Breast epithelium (tissue), 4 donors: ENCODE measurements at places on chromosomes 4 and X.

DNA sequence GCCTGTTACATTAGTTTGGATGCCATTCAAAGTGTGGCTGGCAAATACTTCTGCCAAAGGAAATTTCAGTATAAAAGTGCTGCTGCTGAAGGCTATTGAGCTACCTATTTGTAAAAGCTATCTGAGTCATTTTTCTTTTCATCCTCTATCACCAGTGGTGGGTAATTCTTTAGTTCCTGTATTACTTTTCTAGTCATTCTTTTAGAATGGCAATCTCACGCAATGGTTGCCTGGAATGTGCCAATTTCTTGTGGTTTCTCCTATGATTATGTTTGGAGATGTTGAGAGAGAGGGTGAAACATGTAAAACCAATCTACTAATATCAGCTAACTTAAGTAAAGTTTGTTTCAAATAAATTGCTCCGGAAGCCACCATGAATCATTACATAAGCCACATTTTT, 685.0 kb downstream of the RAPGEF2 start:
- H3K36me3 ChIP-seq: no peaks in the 10 kb centered on the region
- H3K4me3 ChIP-seq: no peak overlapping the region
- H3K4me1 ChIP-seq: no peaks in the 10 kb centered on the region

- no peaks in the 10 kb centered on the region for H3K36me3 ChIP-seq
- no peak overlapping the region for H3K4me3 ChIP-seq
- no peak overlapping the region for H3K27ac ChIP-seq
Observed at GRCh38 chr4:87716371-87717265, 66.5 kb downstream of the DMP1 start.

- H3K36me3 ChIP-seq: no peaks in the 10 kb centered on the region
- DNase-seq: no peak
- H3K27me3 ChIP-seq: no peaks in the 10 kb centered on the region
- no peak overlapping the region for H3K27ac ChIP-seq
- no peaks in the 10 kb centered on the region for H3K4me1 ChIP-seq
Observed at GRCh38 chr4:95985051-95985450, 145.2 kb downstream of the PDHA2 start.

- H3K27ac ChIP-seq: no peak overlapping the region
- no peaks in the 10 kb centered on the region for H3K27me3 ChIP-seq
- no peak overlapping the region for H3K4me3 ChIP-seq
- no peaks in the 10 kb centered on the region for H3K36me3 ChIP-seq
- no peaks in the 10 kb centered on the region for H3K4me1 ChIP-seq
Observed at GRCh38 chr4:126603825-126604224, 1028.9 kb upstream of the INTU start.

DNA sequence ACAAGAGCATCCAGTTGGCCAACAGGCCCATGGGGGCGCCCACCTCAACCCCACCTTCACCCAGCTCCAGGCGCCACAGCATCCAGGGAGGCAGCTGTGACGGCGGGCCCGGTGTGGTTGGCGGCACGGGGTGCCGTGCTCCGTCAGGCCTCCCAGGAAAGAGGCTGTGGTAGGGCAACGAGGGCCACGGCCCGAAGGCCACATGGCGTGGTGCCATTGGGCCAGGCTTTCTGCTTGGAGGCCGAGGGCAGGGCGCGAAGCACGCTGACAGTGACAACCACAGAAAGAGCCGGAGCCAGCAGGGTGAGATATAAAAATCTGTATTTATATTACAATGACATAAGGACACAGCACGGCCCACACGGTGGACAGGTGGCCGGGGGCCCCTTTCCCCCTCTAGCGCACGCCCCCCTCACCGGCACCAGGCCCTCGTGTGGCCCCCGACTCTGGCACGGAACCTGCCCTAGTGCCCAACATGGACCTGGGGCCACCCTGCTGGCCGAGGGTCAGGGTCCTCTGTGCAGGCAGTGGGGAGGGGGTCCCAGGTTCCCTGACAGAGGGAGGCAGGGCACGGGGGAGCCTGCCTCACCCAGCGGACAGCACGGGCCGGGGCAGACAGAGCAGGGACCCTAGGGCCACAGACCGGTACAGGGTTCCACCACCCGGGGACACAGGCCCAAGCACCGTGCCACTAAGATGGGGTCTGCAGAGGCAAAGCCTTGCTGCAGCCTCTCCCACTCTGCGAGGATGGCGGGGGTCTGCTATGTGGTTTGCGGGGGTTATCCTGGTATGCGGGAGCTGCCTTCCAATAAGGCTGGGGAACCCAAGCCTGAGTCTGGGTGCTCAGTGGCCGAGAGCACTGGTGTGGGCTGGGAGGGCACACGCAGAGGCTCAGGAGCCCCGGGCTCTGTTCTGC, 5.5 kb upstream of the HAUS3 start:
- no peak overlapping the region for H3K27ac ChIP-seq
- H3K36me3 ChIP-seq: no peaks in the 10 kb centered on the region
- no peak overlapping the region for H3K4me3 ChIP-seq
- no peaks in the 10 kb centered on the region for H3K27me3 ChIP-seq
- H3K4me1 ChIP-seq: no peaks in the 10 kb centered on the region

GRCh38 chrX:24494647-24495075, 29.6 kb downstream of the PDK3 start:
- H3K27ac ChIP-seq: peak overlapping the region; percentile 54
- H3K27me3 ChIP-seq: no peaks in the 10 kb centered on the region
- no peaks in the 10 kb centered on the region for H3K4me1 ChIP-seq
- H3K36me3 ChIP-seq: no peaks in the 10 kb centered on the region
- H3K4me3 ChIP-seq: no peak overlapping the region
- DNase-seq: peak; percentile 46

DNA sequence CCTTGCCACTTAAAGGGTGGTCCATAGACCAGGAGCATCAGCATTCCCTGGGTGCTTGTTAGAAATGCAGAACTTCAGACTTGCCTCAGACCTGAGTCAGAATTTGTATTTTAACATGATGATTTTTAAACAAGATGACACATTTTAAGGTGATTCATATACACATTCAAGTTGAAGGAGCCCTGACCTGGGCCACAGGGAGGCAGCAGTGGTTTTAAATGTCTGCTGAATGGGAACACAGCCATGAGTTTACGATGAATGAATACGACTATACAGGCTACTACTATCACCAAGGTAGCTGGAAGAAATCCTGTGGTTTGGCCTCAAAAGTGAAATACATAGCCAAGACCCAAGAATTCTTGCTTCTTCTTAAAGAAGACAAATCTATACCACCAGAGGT, 2.9 kb downstream of the HDAC8 start:
- H3K27me3 ChIP-seq: no peaks in the 10 kb centered on the region
- H3K4me3 ChIP-seq: no peak overlapping the region
- no peak overlapping the region for H3K27ac ChIP-seq
- H3K36me3 ChIP-seq: no peaks in the 10 kb centered on the region
- no peak for DNase-seq

GRCh38 chrX:69076088-69076487, 89.2 kb downstream of the PJA1 start:
- H3K27me3 ChIP-seq: peaks cover 60% of the 10 kb centered on the region
- DNase-seq: no peak
- no peak overlapping the region for H3K4me3 ChIP-seq
- H3K4me1 ChIP-seq: no peaks in the 10 kb centered on the region
- no peak overlapping the region for H3K27ac ChIP-seq

GRCh38 chr4:73847526-73848182, 5.4 kb upstream of the PF4V1 start:
- H3K27me3 ChIP-seq: no peaks in the 10 kb centered on the region
- no peaks in the 10 kb centered on the region for H3K36me3 ChIP-seq
- no peak overlapping the region for H3K27ac ChIP-seq
- DNase-seq: no peak
- H3K4me1 ChIP-seq: no peaks in the 10 kb centered on the region
- no peak overlapping the region for H3K4me3 ChIP-seq

DNA sequence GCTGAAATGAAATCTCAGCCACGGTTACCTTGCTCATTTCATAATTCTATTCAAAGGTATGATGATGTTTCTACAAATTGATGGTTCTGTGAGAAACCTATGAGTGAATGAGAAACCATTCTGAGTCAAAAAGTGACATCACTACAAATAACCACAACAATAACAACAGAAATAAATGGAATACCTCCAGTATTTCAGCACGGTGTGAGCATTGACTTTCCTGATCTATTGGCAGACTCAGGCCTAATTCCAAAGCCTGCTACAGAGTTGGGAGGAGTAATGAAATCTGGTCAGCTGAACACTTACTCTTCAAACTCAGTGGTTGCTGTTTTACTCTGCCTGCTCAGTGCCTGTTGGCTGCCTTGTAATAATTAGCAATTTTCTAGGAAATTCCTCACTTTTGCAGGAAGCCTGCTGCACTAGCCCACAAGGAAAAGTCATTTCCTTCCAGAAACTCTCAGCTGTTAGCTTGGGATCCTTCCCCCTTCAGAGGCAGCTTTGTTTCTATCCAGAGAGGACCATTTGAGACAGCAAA, 18.8 kb upstream of the SYNPO2 start:
- no peak overlapping the region for H3K4me3 ChIP-seq
- no peak for DNase-seq
- H3K4me1 ChIP-seq: no peaks in the 10 kb centered on the region
- no peaks in the 10 kb centered on the region for H3K27me3 ChIP-seq
- H3K27ac ChIP-seq: peak overlapping the region; percentile 44

- no peaks in the 10 kb centered on the region for H3K36me3 ChIP-seq
- H3K27me3 ChIP-seq: no peaks in the 10 kb centered on the region
- DNase-seq: no peak
- no peak overlapping the region for H3K4me3 ChIP-seq
- H3K27ac ChIP-seq: no peak overlapping the region
- no peaks in the 10 kb centered on the region for H3K4me1 ChIP-seq
Observed at GRCh38 chrX:41031256-41031967, 53.8 kb upstream of the USP9X start.

DNA sequence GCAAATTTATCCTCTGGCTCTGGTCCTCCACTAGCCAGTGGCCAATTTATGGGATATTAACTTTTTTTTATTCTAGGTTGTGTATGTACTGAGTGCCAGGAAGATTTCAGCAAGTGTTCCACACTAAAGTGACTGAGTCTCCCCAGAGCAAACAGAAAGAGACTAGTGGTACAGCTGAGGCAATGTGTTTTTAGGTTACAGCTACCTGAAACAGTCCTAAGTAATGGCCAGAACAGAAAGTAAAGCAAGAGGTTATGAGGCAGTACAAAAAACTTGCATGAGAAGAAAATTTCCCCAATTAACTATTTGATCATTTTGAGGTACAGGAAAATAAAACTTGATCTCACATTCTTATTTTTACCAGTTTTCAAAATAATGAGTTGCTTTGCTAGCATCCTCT, 31.2 kb downstream of the PRDM8 start:
- no peak overlapping the region for H3K27ac ChIP-seq
- no peak for DNase-seq
- H3K4me1 ChIP-seq: no peaks in the 10 kb centered on the region
- no peaks in the 10 kb centered on the region for H3K36me3 ChIP-seq

- H3K27me3 ChIP-seq: no peaks in the 10 kb centered on the region
- no peak for DNase-seq
- H3K4me1 ChIP-seq: no peaks in the 10 kb centered on the region
- H3K36me3 ChIP-seq: no peaks in the 10 kb centered on the region
Observed at GRCh38 chr4:39050590-39050989, 11.4 kb upstream of the KLHL5 start.

DNA sequence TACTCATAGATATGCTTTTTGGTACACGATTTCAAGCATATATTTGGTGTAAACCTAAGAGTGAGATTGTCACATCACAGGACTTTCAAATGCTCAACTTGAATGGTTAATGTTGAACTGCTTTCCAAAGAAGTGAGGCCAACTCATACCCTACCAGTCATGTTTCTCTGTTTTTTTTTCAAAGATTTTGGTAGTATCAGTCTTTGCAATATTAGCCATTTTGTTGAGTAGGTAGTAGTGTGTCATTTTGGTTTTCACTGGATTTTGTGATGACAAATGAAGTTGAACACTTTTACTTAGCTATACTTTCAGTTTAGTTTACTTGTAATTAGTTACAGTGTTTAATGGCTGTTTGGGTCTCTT, 12.5 kb upstream of the HS3ST1 start:
- H3K4me1 ChIP-seq: no peaks in the 10 kb centered on the region
- no peak overlapping the region for H3K27ac ChIP-seq
- no peaks in the 10 kb centered on the region for H3K36me3 ChIP-seq
- no peaks in the 10 kb centered on the region for H3K27me3 ChIP-seq
- H3K4me3 ChIP-seq: no peak overlapping the region
- DNase-seq: no peak

DNA sequence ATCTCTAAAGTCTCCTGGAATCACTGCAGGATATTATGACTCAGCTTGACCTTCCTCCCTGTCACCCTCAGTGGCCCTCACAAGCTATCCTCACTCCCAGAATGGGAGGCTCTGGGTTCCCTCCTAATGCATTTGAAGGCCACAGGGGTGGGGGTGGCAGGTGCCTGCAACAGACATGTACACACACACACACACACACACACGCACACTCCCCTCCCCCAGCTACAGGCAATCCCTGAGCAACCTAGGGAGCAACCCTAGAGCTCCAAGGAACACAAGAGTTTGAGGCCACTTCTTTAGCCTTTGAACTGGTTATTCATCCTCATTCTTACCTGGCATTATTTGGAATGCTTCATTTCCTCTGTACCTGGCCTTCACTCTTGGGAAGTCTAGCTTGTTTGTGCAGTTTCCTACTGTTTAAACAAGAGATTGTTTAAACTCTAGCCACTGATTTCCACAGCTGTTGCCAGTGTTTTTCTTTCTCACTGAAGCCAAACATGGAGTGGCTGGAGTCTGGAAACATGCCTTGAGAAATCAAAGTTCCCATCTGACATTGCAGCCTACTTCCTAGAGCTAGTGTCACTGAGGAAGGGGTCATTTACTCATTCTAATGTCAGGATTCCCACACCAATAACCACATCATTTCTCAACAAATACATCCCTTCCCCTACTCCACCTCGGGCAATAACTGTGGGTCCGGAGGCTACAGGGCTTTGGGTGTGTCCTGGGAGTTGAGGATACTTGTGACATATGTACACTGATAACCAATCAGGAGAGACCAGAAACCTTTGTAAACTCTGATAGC, 37.7 kb downstream of the MAOA start:
- no peak for DNase-seq
- H3K4me3 ChIP-seq: no peak overlapping the region
- H3K4me1 ChIP-seq: no peaks in the 10 kb centered on the region
- H3K27me3 ChIP-seq: peaks cover 25% of the 10 kb centered on the region
- H3K27ac ChIP-seq: peak overlapping the region; percentile 54

DNA sequence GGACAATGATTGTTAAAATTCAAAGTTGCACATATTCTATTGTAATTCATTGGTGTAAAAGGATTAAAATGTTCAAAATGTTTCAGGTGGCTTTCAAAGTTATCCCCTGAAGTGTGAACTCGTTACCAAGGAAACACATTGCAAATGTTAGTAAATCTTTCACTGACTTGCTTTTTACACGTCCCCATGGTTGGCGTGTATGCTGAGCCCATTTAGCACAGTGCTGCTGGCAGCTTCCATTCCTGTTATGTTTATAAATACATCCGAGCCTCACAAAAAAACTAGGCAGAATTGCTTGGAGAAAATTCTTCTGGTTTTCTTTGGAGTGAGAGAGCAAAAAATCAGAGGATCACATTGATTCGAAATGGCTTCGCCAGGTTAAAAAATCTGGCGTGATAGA, 105.9 kb upstream of the HPGD start:
- no peaks in the 10 kb centered on the region for H3K36me3 ChIP-seq
- no peak for DNase-seq
- H3K4me3 ChIP-seq: no peak overlapping the region

DNA sequence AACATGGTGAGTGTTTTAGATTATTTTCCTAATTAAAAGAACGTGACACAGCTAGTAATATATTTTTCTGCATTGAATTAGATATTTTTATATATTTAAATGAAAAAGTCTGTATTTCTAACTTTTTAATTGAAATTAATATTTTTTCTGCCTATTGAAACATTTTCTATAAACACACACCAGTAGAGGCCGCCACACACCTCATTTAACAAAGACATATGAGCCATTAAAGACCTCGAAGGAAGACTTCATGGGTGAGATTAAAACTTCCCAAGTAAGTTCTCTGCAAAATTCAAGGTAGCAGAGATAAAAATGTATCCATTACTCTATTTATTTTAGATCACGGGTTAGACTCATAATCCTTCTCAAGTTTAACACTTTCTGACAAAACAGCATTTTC, 8.3 kb downstream of the SLITRK2 start:
- no peak for DNase-seq
- peaks cover 37% of the 10 kb centered on the region for H3K27me3 ChIP-seq
- no peak overlapping the region for H3K27ac ChIP-seq
